ENCODE measurements at places on chromosomes 11 and 22.

- no peak for DNase-seq
Observed at GRCh38 chr11:134144744-134145143, 75.9 kb downstream of the JAM3 start.

- no peak for DNase-seq
Observed at GRCh38 chr22:20397498-20397897, 3.5 kb downstream of the ZNF74 start.

- DNase-seq = no peak
Observed at GRCh38 chr11:1303973-1304372, 5.5 kb downstream of the TOLLIP start.

- no peak for DNase-seq
Observed at GRCh38 chr22:44622679-44623078, 79.3 kb upstream of the PRR5 start.

GRCh38 chr11:29963796-29964195 lies 53.0 kb downstream of the KCNA4 start:
- no peak for DNase-seq

- DNase-seq = no peak
Observed at GRCh38 chr11:15944460-15944859, 411.9 kb downstream of the SOX6 start.

DNA sequence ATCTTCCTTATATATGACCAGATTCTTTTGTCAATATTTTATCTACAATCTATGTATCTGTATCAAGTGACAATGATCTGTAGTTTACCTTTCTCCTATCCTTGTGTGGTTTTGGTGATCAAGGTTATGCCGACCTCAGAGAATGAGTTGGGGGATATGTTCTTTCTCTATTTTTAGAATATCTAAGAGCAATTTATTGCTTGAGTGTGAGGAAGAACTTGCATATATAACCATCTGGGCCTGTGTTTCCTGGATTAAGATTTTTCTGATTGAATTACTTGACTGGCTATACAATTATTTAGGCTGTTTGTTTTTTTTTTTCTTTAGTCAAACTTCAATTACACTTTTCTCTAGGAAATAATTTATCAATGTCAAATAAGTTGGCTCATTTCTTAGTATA lies 14.0 kb upstream of the C22orf39 start:
- DNase-seq = no peak

DNA sequence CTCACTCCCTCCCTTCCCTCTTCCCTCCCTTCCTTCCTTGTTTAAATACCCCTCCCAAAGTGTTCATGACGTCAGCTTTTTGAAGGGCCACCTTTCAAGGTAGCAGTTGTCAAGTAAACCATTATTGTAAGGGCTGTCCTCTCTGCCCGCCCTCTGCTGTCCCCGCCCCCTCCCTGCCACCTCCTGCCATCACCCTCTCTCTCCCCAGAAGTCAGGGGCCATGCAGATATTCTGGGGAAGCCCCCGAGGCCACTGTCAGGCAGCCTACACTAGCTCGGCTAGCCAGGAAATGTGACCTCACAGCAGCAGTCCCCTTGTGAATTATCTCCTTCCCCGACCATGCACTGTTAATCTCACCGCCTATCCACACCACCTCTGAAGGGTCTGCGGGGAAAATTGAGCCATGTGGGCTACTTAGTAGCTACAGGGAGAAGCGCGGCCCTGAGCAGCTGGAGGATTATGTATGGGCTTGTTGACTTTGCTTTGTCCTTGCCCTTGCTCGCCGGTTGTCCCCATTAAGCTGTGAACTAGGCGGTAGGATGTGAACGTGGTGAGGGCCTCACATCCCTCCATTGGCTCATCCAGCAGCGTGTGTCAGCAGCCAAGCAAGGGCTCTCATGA lies 42.1 kb upstream of the ATXN10 start:
- no peak for DNase-seq

DNA sequence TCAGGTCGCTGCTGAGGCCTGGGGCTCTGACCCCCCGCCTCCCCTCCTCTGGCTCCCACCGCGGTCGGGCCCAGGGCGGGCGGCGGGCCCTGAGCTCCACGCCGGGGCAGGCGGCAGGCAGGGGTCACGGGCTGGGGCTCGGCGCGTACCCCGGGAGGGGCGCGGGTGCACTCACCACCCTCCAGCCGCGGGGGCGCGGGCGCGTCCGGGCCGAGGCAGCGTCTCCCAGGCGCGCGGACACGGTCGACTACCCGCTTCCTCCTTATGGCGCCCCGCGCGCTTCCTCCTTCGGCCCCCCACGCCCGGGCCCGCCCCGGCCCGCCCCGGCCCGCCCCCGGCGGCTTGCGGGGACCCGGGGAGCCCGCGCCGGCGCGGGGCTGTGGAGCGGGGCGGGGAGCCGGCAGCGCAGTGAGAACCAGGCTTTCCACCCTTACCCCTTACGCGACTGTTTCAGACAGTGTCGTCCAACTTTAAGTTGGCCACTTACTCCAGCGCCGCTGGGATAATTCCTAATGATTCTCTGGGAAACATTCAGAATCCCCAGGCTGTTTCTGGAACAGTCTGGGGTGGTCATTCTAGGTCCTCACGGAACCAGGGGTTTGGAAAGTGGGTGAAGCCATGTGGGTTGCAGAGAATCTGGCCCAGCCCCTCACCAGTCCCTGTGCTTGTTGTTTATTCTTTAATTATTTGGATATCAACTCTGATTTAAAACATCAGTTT lies at the start of gene BID:
Gene BID, minus strand, starts transcription at position 264 of the 720 bp plus-strand sequence. CDS start 24,353 bp downstream, outside the sequence.
- no peak for DNase-seq

DNA sequence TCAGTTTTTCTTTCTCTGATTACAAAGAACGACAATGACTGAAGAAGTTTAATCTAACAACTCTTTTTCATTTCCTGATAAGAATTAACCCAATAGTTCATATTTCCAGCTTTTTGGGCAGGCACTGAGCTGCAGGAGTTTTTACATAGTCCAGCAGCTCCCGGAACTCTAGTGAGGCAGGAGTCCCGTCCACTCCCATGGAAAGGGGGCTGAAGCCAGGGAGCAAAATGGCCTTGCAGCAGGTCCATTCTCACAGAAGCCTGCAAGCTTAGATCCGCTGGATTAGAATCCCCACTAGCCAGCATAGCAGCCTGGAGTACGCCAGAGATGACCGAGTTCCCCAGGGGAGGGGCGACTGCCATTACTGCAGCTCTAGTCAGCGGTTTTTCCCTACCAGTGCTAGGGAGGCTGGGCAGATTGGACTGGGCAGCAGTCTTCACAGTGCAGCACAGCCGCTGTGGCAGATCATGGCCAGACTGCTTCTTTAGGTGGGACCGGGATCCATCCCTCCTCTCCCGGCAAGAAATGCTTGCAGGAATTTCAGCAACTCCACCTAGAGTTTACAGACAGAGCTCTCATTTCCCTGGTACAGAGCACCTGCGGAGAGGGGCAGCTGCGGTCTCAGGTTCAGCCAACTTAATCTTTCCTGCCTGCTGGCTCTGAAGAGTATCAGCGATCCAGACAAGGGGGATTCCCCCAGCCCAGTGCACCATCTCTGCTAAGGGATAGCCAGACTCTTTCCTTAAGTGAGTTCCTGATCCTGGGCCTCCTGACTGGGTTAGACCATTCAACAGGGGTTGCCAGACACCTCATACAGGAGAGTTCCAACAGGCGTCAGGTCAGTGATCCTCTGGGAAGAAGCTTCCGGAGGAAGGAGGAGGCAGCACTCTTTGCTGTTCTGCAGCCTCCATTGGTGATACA lies 742 bp upstream of the CASP4 start:
- no peak for DNase-seq

DNA sequence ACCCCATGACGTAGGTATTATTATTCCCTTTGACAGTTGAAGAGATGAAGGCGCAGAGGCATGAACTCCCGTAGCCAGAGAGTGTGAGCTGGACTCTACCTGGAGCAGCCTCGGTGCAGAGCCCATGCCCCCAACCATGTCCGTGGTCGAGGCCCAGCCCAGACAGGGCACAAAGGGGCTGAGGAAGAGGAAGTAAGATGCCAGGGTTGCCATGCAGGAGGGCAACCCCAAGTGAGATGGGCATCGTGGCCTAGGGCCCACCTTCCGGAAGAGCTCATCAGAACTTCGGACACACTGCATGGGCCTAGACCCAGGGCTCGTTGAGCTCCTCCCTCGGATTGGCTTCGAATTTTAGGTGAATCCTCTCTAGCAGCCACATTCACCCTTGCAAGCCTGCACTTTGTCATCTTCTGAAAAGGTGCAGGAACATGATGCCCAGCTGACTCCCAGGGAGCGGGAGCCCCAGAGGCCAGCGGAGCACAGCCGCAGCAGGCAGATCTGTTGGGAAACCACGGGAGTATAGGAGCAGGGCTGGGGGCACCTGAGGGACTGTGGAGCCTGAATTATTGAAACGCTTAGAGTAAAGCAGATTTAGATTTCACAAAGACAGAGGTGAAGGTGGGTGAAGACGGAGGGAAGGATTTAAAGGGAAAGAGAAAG lies 29.0 kb upstream of the JAM3 start:
- no peak for DNase-seq

- no peak for DNase-seq
Observed at GRCh38 chr22:36386900-36387708, 663 bp downstream of the MYH9 start.

- no peak for DNase-seq
Observed at GRCh38 chr11:134639586-134640330, 227.7 kb upstream of the B3GAT1 start.

DNA sequence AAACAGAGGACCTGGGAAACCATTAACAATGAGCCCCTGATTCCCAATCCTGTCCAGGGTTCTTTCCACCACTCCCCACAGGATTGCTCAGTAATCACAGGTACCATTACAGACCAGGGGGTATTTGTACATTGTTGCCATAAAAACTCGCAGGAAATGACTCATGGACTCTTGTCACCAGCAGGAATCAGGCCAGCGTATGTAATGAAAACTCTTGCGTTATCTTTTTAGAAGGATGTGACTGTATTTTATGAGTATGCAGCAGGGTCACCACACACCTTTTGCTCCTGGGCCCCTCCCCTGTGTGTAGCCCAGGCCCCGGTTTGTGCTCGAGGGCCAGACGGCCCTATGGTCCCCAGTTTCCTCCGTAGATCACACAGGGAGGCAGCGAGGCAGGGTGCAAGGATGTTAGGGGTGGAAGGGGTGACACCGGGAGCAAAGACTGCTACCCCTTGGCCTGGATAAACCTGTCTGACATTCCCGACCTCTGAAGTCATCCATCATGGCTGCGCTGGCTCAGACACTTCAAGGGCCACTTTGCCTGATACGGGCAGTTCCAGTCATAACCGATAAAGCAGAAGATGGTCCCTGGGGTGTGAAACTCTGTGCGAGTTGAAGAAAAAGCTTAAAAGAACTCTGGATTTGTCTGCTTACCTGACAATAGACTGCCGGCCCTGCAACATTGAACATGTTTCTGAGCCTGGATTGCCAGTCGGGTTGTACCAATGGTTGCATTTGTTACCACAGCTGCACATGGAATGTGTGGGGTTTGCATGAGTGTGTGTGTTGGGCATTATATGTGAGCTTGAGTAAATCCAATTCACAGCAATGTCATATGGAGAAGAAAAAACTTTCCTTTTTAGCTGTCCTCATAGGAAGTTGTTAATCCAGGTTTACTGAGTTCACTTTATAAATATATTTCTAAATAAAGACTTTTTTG lies 56.9 kb downstream of the MICAL2 start:
- DNase-seq = no peak

GRCh38 chr11:92276773-92277172 lies 52.2 kb downstream of the FAT3 start:
- DNase-seq = no peak

DNA sequence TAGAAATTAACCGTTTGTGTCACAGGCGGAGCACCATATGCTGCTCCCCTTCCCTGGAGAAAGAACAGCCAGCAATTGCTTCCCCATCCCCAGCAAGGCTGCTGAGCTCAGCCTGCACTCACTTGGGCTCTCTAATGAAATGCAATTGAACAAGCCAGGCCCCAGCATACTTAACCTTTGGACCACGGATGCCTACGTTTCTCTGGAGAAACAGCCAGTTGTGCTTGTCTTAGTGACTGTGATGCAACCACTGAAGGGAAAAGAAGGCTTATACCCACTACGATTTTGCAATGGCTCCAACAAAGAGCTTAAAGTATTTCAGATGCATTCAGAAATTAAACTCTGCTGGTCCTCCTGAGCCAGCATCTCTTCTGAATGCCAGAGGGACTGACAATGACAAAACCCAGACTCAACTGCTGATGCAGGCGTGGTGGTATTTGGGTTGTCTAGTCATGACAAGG lies 51.3 kb upstream of the SESN3 start:
- DNase-seq = no peak

DNA sequence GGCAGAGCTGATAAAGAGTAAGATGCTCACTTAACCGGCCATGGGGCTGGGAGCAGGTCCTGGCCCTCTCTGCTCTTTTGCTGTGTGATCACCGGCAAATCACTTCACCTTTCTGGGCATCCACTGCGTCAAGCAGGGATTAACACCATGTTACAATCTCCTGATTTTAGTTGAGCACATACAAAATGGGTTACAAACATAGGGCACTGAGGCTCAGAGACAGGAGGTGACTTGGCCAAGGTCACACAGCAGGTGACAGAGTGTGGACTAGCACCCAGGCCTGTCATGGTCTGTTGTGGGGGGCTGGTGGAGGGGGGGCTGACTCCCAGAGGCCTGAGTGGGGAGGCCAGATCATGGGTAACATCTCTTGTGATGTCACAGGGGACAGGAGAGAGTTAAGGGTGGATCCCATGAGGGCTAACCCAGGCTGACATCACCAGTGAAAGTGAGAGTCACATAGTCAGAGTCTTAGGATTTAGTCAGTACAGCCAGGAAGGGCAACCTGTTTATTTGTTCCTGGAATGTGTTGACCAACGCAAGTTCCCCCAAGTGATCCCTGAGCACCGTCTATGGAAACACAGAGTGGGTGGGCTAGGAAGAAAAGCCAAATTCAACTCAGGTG lies 27.8 kb downstream of the GDPD5 start:
- DNase-seq = no peak

GRCh38 chr22:46052801-46053562 lies 76.0 kb upstream of the WNT7B start:
- no peak for DNase-seq

DNA sequence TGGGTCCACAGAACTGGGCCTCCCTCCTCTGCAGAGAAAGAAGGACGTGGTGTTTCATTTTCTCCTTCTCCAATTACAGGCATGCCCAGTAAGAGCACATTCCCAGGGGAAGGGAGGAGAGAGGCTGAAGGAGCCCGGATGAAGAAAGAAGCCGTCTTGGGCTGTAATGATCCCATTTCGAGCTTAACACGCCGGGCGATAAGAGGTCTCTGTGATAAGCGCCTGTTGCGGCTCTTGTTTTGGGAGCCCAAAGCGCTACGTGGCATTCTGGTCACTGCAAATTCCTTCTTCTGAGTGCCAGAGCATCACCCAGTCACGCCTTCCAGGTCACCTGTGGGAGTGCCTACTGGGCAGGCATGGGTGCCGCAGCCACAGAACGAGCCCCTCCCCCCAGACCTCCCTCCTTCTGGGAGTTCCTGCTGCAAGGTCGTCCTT lies 57.5 kb downstream of the ANO1 start:
- no peak for DNase-seq

DNA sequence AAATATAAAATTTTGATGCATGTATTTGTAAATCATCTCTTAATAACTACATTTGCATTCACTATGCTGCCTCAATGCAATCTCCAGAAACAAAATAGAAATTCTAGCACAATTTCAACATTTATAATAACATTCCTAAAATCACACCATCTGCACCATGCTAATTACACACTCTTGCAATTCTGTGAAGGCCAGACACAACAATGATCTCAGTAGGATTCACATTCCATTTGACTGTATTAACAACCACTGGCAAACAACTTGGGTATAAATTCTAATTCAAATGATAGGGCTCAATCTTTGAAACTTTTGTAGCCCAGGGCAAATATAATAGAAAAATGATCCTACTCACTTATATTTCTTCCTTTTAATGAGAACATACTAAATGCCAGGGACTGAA lies 25.9 kb downstream of the RAB6A start:
- no peak for DNase-seq
